ENCODE measurements at places on chromosomes 7 and 10.

GRCh38 chr7:111029141-111029572, 61.8 kb upstream of the LRRN3 start:
- DNase-seq, result no peak

- DNase-seq, result no peak
Measured at GRCh38 chr10:6593241-6593671, 13.2 kb upstream of the PRKCQ start.

DNA sequence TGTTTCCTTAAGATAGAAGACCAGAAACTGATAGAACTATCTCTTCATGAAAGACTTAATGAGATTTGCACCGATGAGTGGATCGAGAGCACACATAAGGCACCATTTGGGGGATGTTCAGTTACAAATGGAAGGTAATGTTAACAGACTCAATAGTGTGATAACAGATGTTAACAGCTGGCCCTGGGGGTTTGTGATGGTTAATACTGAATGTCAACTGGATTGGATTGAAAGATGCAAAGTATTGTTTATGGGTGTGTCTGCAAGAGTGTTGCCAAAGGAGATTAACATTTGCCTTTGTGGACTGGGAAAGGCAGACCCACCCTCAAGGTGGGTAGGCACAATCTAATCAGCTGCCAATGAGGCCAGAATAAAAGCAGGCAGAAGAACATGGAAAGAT, 130.5 kb upstream of the DGKB start:
- no peak for DNase-seq

GRCh38 chr7:140049339-140050024, 13.3 kb downstream of the PARP12 start:
- DNase-seq, result no peak

GRCh38 chr10:124299696-124300095, 119.0 kb downstream of the OAT start:
- DNase-seq, result no peak

DNA sequence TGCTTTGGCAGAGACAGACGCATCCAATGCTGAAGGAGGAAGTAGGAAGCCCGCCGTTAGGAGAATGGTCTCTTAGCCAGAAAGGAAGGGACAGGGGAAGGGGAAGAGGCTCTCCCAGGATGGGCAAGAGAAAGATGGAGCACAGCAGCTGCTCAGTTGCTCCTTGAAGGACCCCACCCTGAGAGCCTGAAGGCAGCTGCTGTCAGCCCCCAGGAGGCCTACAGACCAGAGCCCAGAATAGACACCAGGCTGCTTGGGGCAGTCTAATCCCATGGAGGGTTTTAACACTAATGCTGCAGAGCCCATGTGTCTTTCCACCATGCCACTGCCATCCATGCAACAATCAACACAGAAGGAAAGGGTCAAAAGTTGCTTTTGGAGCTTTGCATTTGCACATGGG, 3.5 kb upstream of the C7orf33 start:
- DNase-seq, result no peak

- no peak for DNase-seq
Measured at GRCh38 chr10:117537436-117537903, 5.1 kb upstream of the EMX2 start.

GRCh38 chr10:117617086-117617485, 74.5 kb downstream of the EMX2 start:
- DNase-seq, result no peak

GRCh38 chr10:131979336-131979735, 2.4 kb downstream of the BNIP3 start:
- no peak for DNase-seq

GRCh38 chr7:63925626-63926460, 72.8 kb upstream of the ZNF722 start:
- peak; percentile 94 for DNase-seq

GRCh38 chr7:43764807-43765491, 6.5 kb downstream of the BLVRA start:
- no peak for DNase-seq

DNA sequence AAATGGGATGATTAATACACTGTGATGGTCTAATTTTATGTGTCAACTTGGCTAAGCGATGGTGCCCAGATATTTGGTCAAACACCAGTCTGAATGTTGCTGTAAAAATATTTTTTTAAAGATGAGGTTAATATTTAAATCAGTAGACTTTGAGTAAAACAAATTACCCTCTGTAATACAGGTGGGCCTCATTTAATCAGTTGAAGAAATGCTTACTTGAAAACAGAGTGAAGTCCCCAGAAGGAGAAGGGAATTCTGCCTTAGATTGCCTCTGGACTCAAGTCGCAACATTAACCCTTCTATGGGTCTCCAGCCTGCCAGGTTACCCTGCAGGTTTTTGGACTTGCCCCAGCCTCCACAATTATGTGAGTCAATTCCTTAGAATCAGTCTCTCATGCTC, 49.8 kb upstream of the AGK start:
- no peak for DNase-seq

GRCh38 chr10:113175756-113176651, 226.0 kb downstream of the TCF7L2 start:
- no peak for DNase-seq

DNA sequence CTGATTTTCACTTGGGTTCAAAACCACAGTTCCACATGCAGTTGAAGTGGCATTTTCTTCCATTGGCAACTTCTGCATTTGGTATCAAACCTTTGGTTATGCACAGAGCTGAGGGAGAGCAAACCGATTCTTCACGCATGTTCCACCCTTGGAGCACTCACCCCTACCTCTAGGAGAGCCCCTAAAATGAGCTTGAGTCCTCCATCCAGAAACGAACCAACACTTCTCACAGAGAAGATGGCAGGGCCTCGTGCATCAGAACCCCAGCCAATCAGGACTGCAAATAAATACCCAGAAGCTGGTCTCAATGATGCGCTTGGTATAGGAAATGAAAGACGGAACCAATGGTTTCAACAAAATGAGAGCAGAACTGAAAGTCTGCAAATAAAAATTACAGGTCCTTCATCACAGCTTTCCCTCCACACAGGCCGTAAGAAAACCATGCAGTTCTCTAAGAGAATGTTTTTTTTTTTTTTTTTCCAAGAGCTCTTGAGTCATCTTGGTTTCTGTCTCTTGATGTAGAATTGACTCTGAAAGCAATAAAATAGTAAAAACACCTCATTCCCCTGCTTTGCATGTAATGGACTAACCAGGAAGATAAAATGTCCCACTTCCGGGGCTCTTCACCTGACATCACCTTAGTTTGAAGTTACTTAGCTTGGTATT, 23.9 kb downstream of the KLF6 start:
- peak; percentile 40 for DNase-seq

DNA sequence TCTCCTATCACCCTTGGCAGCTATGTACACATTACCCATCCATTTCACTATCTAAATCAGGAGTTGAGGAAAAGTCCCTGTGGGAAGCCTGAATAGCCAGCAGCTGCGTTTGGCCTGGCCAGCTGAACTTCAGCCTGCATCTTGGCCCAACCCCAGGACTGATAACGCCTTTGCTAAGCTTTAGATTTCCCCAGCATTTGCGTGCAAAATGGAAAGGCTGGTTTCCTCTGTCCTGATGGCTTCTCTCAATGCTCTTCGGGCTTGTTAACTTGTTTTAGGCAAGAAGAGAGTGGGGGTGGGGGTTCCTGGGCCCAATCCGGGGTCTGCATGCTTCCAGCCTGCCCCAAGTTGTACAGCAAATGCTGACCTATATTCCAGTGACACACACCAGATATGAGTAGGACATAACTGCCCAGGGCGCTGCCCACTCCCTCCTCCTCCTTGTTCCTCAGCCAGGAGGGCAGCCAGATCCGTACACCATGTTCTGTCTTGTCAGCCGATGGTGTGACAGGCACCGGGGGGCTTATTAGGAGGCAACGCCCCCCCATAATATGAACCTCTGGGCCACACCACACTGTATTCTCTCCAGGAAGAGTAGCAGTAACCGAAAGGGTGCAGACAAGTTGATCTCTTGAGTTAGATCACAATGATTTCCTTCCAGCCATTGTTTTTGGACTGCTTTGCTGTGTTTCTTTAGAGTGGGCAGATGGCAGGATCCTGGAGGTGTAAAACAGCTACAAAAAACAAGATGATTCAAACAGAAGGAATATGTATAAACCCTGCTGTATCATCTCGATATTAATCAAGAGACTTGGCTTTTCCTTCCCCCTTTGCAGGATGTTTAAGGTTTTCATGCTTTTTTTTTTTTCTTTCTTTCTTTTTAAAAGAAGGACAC, 339.0 kb downstream of the RNLS start:
- no peak for DNase-seq

- no peak for DNase-seq
Measured at GRCh38 chr10:80968903-80969302, 431.2 kb downstream of the SH2D4B start.

DNA sequence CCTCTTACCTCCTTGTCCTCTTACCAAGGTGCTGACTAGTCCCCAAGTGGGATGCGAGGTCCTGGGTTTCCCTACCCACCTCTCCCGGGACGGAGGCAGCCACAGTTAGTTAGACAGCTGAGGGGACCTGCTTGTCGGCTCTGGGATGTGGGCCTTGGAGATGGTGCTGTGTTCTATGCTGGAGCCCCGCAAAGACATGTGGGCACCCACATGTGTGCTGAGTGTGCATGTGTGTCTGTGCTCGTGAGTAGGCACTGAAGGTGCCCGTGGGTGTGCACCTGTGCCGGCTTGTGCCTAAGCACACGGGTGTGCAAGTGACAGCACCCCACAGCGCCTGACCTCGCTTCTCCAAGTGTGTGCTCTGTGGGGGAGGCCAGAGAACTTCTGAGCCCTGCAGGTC, 62.2 kb downstream of the NEURL1 start:
- DNase-seq, result no peak

GRCh38 chr10:128884033-128884425, 583.0 kb upstream of the MGMT start:
- DNase-seq, result no peak

- no peak for DNase-seq
Measured at GRCh38 chr7:128737867-128738385, 1.2 kb upstream of the CALU start.

DNA sequence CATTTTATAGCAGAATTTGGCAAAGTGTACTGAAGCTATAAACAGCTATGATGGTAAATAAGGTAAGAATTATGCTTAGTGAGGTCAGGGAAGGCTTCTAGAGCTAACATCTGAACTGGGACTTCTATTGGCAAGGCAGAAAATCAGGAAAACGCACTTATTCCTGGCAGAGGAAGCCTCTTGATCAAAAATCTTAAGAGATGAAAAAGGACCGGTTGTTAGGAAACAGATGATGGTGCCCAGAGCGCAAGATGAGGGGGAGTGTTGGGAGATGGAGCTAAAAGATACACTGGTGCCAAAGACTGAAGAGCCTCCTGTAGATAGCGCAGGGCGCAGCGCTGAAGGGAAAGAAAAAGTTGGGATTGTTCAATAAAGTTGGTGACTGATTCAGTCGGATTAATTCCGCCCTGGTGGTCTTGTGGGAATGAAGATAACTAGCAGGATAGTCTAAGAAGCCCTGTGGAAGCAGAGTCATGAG, 550 bp upstream of the CALU start:
- DNase-seq, result no peak

DNA sequence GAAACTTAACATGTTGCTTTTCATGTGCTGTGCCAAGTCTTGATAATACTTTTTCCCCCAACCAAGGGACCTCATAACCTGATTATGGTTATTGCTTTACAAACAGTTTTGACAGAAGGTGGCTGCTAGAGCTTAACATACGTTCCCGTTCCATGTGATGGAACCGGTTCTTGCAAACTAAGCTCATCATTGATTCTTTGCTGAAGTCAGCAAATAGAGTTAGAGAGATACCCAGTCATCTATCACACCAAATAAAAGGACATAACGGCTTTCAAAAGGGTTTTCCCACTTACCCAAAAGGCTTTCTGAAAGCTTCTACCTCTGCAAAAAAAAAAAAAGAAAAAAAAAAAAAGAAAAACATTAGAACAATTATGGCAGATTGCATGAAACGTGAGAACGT, 230.3 kb upstream of the MDFIC start:
- no peak for DNase-seq

DNA sequence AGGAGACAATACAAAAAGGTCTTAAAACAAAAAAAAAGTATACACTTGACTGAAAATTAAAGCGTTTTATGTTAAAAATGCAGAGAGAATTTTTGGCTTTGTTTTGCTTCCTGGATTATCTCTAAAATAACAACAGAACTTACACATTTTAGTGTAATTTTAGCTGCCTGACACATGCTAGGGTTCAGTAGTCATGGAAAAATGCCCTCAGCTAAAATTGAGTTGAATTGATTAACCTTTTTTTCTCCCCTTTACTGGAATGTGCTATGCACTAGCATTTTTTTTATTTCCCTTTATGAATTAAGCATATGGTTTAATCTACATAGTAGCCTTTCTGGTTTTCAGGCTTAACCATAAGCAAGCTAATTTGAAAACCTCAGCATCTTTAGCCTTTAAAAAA, 89.9 kb downstream of the ZNF277 start:
- DNase-seq, result no peak
